ENCODE measurements at places on chromosomes 6 and 20.

GRCh38 chr20:35638751-35639150 is 23.1 kb downstream of the SPAG4 start:
- DNase-seq, result no peak

DNA sequence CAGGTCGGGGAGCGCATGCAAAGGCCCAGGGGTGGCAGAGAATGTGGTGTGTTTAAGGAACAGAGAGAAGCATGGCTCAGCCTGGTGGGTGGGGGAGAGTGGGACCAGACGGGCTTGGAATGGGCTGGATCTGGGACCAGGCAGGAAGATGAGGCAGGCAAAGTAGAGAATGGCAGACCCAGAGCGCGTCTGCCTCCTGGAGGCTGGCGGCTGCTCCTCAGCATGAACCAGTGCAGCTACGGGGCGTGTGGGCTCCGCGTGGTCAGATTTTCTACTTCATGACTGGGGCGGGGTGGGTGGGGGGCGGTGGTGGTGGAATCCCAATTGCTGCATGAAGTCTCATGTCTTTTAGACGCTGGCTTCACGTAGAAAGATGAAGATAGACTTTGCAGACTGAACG is 135.6 kb downstream of the TFAP2C start:
- no peak for DNase-seq

DNA sequence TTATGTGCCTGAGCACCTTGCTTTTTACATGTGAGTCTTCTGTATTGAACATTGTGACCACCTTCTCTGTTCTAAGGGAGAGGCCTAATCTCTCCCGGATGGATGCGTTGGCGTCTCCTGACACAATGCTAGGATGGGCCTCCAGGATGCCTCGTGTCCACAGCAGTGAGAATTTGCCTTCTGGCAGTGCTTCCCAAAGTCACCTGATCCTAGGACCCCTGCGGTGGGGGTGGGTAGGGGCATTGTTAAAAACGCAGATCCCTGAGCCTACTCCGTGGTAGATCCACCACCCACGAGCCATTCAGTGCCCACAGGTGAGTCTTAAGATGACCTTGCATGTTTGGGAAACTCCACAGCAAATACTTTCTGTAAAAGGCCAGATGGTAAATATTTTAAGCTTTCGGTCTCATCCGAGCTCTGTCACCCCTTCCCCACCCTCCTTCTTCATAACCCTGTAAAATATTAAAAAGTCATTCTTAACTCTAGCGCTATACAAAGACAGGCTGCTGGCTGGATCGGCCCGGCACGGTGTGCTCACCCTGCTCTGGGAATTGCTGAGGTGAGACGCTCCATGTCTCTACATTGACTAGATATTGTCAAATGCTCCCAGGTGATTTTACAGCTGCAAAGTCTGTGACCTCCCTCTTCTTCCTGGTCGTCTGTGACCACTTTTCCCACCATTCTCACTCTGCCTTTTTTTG is 106.7 kb upstream of the IYD start:
- DNase-seq, result no peak

- no peak for DNase-seq
Observed at GRCh38 chr20:17210983-17211382, 15.9 kb upstream of the PCSK2 start.

DNA sequence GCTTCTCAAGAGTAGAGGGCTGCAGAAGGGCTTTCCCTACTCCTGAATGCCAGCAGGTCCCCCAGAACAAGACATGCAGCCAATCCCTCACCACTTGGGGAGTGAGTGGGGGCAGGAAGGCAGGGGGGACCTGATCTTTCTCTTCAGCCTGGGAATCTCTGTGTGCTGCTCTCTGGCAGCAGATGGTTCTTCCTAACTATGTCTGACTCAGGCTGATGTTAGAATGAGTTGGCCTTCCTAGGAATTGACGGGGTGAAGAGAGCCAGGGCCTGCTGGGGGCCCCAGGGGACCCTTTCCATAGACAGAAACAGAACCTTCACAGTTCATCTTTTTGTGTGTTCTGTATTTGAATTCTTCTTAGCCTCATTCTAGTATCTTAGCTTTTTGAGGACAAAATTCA is 29.0 kb upstream of the TCP11 start:
- DNase-seq, result no peak

GRCh38 chr6:6724539-6725467 is 136.3 kb downstream of the LY86 start:
- DNase-seq, result peak; percentile 83

DNA sequence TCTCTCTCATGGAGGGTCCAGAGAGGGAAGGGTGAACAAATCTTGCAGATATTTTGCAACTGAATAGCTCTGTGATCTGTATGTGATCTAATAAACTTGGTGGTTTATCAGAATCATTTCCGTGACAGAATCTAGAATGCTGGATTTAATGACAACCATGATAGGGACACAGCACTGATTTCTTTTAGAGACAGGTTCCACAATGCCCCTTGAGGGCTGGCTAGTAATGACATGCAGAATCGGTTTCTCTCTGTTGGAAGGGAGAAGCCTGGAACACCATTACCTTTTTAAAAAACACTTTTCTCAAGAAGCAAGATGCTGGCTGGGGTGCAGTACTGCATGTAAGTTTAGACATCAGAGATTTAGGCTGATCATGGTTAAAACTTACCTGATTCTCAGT is 313.4 kb downstream of the CDH26 start:
- no peak for DNase-seq

GRCh38 chr6:89035252-89036101 is 45.1 kb upstream of the PNRC1 start:
- peak; percentile 41 for DNase-seq

DNA sequence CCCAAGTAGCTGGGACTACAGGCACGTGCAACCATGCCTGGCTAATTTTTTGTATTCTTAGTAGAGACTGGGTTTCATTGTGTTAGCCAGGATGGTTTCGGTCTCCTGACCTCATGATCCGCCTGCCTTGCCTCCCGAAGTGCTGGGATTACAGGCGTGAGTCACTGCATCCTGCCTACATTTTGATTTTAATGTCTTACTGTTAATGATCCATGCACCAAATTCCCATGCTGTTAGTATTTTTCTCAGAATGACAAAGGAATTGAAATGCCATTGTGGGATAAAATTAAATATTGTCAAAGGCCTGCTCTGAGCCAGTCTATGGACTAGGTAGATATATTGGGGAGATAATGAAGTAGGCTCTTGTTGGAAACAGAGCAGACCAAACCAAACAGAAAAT is 28.2 kb downstream of the CBFA2T2 start:
- DNase-seq, result no peak

- no peak for DNase-seq
Observed at GRCh38 chr6:88422831-88423230, 256.7 kb upstream of the CNR1 start.

GRCh38 chr6:163314791-163315470 is 99.6 kb upstream of the QKI start:
- no peak for DNase-seq

- DNase-seq, result no peak
Observed at GRCh38 chr6:147900247-147900830, 391.8 kb downstream of the SAMD5 start.

DNA sequence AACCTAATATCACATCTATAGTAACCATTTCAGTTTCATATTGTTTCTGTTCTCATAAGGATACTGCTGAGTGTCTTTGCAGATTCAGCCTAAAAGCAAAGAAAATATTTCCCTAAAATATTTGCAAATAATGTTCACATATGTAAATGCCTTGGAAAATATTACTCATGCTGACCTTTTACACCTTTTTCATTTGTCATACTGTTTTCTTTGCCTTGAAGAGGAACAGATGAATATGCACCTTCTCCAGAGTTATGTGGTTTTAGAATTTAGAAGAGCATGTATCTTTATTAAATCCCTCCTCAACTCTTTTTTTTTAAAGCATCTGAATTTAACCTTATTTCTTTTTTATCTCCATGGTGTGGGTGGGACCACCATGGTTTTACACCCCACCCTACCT is 32.5 kb downstream of the NDUFAF5 start:
- no peak for DNase-seq

- DNase-seq, result no peak
Observed at GRCh38 chr20:40670253-40670652, 18.8 kb downstream of the MAFB start.

GRCh38 chr6:156599978-156600590 is 177.1 kb upstream of the ARID1B start:
- DNase-seq, result no peak

- DNase-seq, result no peak
Observed at GRCh38 chr20:40592941-40593340, 96.1 kb downstream of the MAFB start.

GRCh38 chr6:128413291-128413690 is 107.1 kb downstream of the PTPRK start:
- DNase-seq, result no peak

DNA sequence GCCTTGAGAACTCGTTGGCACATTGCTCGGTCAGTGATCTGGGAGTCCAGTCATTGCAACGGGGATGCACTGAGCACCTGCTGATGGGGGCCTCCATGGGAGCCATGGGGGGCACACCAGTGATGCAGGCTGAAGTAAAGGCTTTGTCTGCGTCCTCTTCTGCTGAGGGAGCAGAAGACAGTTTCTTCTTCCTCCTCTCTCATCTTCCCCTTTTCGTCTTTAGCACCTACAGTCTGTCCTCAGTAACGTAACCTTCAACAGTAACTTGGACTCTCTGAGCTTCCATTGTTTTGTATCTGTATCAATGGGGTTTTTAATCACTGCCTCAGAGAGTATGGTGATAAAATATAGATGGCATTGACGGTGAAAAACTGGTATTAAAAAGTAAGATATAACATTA is 240.0 kb downstream of the TMEM242 start:
- DNase-seq, result no peak

- DNase-seq, result no peak
Observed at GRCh38 chr6:152268846-152269442, 368.2 kb downstream of the SYNE1 start.

DNA sequence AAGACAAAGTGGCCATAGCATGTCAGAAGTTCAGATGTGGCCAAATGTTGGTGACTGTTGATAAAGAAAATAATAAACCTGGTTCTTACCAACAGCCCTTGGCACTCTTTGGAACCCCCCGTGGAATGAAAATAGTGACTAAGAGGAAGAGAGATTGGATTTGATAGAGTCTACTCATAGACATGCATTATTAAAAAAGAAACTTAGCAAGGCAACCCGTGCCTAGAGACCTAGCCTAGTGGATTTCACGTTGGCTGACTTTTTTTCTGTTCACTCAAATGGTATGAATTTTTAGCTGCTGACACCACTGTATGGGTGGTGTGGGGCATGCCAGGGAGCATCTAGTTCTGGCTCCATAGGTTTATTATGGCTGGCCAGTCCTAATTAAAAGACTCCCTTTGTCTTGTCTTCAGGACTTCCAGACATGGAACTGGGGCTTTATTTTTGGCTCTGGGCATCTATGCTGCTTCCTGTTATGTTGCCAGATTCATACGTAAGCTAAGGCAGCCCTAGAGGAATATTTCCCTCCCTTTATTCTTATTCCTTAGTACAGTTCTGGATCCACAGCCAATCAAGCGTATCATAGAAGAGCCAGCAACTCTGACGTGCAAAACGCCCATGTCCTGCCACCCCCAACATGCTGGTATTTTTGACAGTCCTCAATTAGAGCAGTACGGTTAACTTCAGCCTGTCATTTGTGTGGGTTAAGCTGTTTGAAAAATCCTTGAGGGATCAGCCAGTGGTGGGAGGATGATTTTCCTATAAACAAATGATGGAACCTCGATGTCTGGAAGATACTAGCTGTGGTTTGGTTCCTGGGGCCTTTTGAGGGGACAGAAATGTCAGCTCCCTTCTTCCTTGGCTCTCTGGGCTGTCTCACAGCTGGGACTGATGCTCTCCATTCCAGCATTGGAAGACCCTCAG is 127.5 kb downstream of the ISM1 start:
- no peak for DNase-seq

DNA sequence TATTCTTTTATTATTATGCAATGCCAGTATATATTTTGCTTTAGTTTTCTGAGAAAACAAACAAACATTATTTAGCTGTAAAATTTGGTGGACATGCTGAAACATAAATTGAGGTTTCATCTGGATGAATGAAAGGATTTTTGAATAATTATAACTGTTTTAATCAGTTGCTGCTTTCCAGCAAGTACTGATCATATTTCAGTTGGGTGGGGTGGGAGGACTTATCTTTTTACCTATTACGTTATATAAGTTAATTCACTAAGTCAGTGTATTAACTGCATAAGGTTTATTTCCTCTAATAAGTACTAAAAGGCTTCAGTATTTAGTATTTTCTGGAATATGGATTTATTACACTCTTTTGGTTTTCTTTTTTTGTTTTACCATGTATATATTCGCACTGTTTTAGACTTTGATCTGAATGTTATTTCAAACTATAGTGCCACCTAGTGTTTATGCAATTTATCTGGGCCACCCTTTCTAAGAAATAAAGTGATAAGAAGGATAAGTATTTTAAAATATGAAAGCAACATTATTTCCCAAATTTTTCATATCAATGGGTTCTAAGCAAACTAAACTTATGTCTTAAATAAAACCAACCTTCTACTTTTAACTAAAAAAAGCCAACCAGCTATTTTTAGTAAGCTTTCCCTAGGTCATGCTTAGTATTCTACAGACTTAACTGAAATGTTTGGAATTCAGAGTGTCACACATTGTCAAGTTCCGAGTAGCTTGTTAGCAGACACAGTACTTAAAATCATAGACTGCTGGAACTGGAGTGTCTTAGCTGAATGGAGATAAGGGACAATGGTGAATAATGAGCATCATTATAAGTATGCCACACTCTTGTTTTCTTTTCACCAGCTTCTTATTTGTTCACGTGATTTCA is 105.4 kb upstream of the MCHR2 start:
- DNase-seq, result no peak

- no peak for DNase-seq
Observed at GRCh38 chr6:36907781-36908180, 22.0 kb downstream of the C6orf89 start.

GRCh38 chr6:96816301-96816817 is 20.9 kb downstream of the GPR63 start:
- peak; percentile 13 for DNase-seq

DNA sequence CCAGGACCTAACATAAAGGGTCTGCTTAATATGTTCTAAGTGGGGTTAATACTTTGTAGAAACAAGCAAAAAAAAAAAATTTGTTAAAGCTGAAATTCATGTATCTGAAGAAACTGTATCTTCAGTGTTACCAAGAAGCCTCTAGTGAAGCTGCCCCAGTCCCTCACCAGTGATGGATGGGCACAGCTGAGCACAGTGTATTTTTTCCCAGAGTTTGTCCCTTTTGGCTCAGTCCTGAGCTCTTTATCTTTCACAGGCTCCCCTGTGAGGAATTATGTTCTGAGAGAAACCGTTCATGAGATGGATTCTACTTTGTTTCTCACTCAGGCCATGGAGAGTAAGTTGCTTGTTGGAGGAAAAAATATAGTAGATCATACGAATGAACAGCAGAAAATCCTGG is 38.4 kb downstream of the KIF3B start:
- no peak for DNase-seq

- DNase-seq, result no peak
Observed at GRCh38 chr20:8849990-8850389, 218.9 kb upstream of the PLCB4 start.

Measured in left renal cortex interstitium (tissue), 4 donors.